Right atrium auricular region (tissue), 2 donors: ENCODE measurements at places on chromosomes 12 and 14.

- DNase-seq = no peak
Measured at GRCh38 chr12:94982456-94982855, 21.0 kb downstream of the NDUFA12 start.

DNA sequence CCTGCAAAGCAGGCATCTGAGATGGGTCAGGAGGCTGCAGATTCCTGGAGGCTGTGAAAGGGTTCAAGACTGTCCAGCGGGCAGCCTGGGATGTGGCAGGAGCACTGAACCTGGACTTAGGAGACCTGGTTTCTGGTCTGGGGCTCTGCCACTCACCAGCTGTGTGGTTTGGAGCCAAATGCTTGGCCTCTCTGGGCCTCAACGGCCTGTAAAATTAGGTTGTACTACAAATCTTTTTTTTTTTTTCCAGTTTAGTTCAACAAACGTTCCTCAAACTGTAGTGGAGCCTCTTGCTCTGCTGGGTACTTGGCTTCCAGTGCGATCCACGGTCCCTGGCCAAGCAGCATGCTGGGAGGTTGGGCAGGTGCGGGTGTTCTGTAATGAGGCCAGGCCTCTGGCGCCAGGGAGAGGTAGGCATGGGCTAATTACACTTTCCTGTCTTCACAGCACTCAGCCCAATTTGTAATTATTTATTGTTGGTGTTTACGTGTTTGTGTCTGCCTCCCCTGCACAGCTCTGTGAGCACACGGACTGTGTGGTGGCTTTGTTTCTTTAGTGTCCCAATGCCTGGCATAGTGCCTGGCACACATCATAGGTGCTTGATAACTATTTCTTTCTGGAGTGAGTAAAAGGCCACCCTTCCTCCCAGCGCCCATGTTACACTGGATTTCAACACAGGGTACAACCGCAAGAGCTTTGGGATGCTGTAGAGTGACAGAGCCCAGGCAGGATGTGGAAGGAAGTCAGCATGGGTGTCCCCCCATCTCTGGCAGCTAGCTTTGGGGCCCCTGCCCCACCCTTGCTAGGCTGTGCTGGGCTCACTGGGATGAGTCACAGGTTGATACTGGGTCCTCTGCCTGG is 5.8 kb upstream of the KRT80 start:
- peak; percentile 73 for DNase-seq

DNA sequence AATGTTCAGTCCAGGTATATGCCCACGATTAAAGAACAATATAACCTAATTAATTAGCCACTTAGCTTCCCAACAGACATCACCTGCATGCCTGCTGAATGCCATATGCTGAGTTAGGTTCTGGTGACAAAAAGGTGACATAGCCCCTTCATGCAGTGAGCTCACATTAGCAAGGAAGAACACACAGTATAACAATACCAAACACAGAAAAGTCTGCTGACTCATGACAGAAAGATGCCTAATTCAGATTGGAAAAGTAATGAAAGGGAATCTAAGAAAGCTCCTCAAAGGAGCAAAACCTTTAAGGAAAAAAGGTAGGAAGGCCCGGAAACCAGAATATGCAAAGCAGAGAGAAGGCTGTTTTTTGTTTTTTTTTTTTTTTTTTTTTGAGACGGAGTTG is 59.0 kb downstream of the FERMT2 start:
- DNase-seq = no peak

DNA sequence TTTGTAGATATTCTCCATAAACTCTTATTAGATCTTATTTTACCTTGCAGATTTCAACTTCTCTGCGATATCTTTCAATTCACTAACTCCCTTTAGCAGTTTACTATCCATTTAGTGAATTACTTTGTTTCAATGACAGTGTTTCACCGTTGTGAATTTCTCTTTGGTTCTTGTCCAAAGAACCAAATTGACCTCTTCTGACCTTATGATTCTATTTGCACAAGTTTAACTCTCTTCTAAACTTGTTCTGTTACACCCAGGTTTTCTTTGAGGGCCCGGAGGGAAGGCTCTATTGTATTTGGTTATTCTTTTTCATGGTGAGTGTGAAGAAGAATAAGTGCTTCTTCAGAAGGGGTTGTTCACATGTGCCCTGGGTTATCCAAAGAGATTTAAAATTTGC is 186.7 kb downstream of the MON2 start:
- no peak for DNase-seq

- DNase-seq = no peak
Measured at GRCh38 chr14:84750284-84750683, 779.7 kb upstream of the FLRT2 start.

DNA sequence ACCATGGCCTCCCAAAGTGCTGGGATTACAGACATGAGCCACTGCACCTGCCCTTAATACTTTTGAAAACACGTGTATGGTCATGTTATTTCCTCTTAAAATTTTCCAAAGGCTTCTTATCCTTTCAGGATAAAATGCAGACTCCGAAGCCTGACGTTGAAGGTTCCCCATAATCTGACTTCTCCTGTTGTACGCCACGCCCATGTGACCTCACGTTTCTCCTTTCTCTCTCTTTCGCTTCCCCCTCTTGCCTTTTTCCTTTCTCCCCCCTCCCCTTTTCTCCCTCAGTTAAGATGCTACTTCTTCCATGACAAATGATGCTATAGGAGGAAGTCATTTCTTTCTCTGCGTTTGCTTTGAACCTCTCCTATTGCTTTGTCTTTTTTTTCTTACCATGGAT is 266.0 kb downstream of the FBXL14 start:
- DNase-seq = no peak

- no peak for DNase-seq
Measured at GRCh38 chr12:95258151-95258550, 40.5 kb downstream of the VEZT start.

- DNase-seq = no peak
Measured at GRCh38 chr12:23684121-23684520, 265.3 kb downstream of the SOX5 start.

DNA sequence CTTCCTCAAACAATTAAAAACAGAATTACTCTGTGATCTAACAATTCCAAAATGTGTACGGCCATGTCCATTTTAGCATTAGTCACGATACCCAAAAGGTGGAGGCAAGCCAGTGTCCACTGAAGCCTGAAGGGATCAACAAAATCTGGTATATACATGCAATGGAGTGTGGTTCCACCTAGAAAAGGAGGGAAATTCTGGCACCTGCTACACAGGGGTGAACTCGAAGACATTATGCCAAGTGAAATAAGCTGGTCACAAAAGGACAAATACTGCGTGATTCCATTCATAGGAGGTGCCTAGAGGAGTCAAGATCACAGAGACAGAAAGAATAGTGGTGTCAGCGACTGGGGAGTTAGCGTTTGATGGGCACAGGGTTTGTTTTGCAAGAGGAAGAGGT is 331.4 kb downstream of the MED13L start:
- DNase-seq = no peak

DNA sequence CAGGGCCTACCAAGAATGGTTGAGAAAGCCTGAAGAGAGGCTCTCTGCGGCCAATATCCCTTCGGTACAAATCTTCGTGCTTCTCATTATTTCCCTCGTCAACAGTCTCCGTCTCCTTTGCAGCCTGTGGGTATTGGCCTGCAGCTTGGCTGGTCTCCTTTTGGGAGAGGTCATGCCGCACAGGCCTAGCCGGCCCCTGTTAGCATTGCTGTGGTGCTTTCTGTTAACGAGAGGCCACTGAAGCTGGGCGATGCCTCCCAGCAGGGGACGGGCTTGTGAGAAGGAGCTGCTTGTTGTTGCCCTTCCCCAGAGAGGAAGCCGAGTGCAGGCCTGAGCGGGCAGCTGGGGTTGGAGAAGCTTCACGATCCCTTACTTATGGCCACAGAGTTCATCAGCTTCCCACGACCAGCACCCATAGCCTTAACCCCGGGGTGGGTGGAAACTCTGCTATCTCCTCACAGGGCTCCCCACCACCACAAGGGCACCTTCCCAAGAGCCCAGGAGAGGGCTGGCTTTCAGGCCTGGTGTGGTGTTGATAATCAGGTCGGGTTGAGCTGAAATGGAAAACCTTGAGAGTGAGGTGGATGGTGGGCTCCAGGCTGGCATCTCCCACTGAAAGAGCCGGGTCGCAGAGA is 228.6 kb downstream of the ZFP36L1 start:
- no peak for DNase-seq

DNA sequence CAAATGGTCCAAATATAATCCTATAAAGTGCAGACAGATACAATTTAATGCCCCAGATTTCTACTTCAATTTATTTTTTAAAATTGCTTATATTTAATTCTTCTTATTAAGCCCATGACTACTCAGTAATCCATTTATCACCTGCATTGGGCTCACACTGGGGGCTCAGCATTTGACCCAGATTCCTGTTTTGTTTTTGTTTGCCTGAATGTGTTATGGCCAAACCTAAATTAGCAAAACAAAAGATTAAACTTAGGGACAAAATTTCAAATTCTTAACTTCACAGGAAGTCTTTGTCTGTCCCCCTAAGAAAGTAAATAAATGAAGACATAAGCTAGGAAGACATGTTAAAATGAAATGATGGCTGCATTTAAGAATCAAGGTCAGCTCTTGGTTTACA is 322.3 kb downstream of the RMST start:
- no peak for DNase-seq

- peak; percentile 81 for DNase-seq
Measured at GRCh38 chr14:60734465-60735242, at the start of gene MNAT1. Gene MNAT1, plus strand, starts transcription at chr14:60734761. Its CDS starts 102 bp downstream, at chr14:60734863.

DNA sequence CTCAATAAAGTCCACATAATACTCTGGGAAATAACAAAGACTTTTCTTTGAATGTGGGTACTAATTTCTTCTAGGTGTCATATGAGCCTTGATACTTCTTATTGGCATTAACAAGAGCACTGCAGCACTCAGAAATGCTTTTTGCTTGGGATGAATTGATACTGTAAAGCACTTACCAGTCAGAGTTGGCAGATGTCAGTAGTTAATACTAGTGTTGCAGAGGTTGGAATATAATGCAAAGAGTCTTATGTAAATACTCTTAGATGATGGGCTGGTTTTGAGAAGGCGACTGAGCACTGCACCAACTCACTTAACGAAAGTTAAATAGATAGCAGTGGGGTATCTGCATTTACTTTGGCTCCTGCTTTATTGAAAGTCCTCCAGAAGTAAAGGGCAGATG is 25.6 kb upstream of the MBIP start:
- DNase-seq = no peak

GRCh38 chr14:94213021-94213420 is 38.9 kb downstream of the PPP4R4 start:
- no peak for DNase-seq

GRCh38 chr12:98180603-98181002 is 334.8 kb upstream of the TMPO start:
- no peak for DNase-seq

DNA sequence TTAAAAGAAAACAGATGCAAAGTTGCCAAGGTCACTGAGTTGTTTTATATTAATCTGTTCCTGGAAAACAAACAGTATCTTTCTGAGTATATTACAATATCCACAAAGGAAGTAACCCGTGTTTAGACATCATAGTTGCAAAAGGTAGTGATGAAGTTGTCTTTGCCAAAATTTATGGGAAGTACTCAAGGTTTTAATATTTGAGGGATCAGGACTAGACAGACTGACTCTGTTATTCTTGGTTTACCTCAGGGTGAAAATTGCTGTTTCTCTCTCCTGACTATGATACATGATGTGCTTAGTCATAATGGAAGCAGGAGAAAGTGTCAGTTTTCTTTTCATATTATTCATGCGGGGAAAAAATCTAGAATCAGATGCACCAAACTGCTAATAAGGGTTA is 28.3 kb downstream of the TMEM233 start:
- DNase-seq = no peak

DNA sequence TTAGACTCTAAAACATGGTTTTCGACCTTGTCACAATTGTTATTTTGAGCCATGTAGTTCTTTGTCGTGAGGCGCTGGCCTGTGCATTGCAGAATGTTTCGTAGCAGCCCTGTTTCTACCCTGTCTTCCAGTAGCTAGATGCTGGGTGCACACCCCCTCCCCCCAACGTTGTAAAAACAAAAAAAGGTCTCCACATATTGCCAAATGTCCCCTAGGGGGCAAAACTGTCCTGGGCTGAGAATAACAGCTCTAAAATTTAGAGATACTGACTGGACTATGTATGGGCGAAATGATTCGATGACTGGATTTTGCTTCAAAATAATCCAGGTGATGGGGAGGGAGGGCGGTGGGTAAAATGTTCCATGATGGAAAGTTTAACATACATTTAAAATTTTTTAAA is 126.1 kb upstream of the FUT8 start:
- DNase-seq = no peak

DNA sequence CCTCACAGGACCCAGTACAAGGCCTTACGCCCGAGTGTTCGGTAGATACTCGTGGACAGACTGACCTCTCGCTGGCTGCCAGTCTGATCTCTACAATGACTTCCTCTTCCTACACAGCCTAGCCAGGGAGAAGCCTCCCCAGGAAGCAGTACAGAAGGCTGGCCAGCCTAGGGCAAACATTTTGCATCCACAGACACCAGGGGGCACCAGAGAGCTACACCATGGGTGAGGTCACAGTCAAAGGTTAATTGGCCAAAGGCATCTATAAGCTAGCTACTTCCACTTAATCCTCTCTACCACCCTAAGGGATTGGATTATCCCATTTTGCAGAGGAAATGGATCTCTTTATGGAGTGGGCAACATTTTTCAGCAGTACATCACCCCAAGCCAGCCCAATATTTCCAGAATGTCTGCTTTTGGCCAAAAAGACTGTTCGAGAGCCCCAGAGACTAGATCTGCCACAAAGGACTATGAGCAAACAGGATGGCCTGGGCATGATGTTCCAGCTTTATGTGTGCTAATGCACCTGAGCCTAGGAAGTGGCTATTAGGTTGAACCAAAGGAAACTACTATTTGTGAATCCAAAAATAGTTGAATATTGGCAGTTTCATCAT is 14.6 kb upstream of the PNMA1 start:
- peak; percentile 93 for DNase-seq

DNA sequence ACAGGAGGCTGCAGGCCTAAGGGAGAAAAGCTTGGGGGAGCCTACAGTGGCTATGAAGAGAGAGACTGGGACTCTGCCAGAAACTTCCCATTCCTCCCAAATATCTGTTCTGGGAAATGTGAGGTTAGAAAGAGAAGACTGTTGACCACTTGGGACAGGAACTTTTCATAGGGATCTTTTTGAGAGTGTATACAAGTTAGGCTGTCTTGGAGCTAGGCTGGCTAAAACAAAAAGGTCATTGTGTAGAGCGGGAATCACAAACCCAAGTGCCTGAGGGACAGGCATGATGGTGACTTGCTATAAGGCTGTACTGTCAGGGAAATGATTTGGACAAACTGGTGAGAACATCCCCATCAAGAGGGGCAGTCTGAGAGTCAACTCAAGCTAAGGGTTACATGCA is 175.1 kb downstream of the GRIP1 start:
- no peak for DNase-seq

- no peak for DNase-seq
Measured at GRCh38 chr14:51554953-51555352, 96.8 kb upstream of the FRMD6 start.

- DNase-seq = no peak
Measured at GRCh38 chr12:58566599-58566998, 353.7 kb downstream of the LRIG3 start.
